Neural crest cell (in vitro differentiated cells): ENCODE measurements at places on chromosomes 5 and 9. TPM values are rescaled to one million over a fixed set of nuclear protein-coding genes. Genes with fewer than 3 reads are reported as not detected.

- no peak overlapping the region for H3K27ac ChIP-seq
- H3K36me3 ChIP-seq = no peaks in the 10 kb centered on the region
- no peaks in the 10 kb centered on the region for H3K27me3 ChIP-seq
- no peak for DNase-seq
Observed at GRCh38 chr5:54062958-54063357, 247.4 kb downstream of the ARL15 start.

DNA sequence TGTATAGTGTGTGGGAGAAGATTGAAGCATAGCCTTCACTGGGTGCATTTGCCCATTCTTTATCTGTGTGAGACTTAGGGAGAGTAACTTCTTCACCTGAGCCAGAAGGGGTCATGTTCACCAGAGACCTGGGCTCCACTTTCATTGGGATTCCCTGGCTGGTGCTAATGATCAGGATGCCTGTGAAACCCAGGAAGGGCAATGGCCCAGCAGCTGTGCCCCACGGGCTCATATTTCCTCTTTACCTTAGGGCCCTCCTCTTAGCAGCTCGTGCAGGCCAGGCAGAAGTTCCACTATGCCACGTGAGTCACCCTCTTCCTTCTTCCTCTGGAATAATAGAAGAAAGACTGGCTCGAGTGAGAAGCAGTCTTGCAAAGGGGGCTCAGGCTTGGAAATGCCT is 5.0 kb downstream of the PPARGC1B start:
- H3K27ac ChIP-seq = no peak overlapping the region
- H3K36me3 ChIP-seq = no peaks in the 10 kb centered on the region
- peak overlapping the region; percentile 28 for H3K4me3 ChIP-seq
- peaks cover 5% of the 10 kb centered on the region for H3K4me1 ChIP-seq
- peaks cover 52% of the 10 kb centered on the region for H3K27me3 ChIP-seq

DNA sequence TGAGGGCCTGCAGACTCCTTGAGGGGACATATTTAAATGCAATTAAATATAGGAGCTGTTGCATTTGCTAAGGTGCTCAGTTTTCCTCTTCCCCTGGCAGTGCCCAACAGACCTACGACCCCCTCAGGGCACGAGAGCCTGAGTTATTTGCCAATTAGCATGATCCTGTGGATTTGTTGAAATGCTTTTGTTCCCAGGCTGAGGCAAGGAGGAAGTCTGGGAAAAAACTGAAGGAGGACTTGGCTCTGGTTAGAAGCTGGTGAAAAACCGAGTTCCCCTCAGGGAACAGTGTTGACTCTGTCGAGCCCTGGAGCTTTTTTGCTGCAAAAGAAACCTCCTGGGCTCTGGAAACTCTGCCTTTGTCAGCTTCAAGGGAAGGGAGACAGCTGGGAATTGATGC is 103.6 kb upstream of the SHB start:
- peaks cover 4% of the 10 kb centered on the region for H3K4me1 ChIP-seq
- H3K36me3 ChIP-seq = peaks cover 7% of the 10 kb centered on the region
- H3K4me3 ChIP-seq = no peak overlapping the region

GRCh38 chr5:93721071-93721470 is 20.3 kb downstream of the POU5F2 start:
- no peaks in the 10 kb centered on the region for H3K36me3 ChIP-seq
- no peak overlapping the region for H3K4me3 ChIP-seq

Gene PLAC8L1
- total RNA-seq = 1.8 and 3.3 TPM in 2 replicates

Gene IFNA13
- not detected in 2 replicates for total RNA-seq
